ENCODE measurements at places on chromosomes 4 and X.

DNA sequence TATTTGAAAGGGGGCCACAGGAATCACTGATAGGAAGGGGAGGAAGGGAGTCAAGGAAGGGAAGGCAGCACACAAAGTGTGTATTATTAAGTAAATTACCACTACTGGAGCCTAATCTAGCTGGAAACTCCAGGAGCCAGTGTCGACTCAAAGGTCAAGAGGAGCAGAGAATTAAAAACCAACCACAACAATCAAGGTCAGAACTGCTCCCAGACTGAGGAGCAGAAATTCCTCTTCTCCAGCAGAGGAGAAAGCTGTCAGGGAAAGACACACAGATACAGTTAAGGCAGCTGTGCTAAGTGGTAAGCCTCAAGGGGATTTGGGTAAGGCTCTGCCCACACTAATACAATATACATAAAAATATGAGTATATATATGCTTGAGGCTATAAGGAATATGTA lies 87.5 kb upstream of the PTPN13 start:
- DNase-seq = no peak

DNA sequence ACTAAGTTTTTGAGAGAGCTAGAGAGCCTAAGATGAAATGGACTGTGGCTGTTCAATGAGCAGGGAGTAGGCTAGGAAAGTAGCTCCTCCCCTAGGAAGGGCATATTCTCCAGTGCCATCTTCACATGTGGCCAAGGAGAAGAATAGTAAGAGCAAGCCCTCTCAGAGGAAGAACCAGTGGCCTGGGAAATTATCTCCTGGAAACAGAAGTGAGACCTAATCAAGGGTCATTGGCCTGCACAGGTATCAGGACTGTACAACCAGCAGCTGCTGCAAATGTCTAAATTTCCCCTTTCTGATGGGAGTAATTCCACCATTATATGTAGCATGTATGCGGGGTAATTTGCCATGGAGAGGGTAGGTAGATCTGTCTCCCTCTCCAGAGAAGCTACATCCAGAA lies 334.8 kb upstream of the RASGEF1B start:
- no peak for DNase-seq

GRCh38 chrX:44874420-44875184 lies 1.6 kb downstream of the KDM6A start:
- peak; percentile 33 for DNase-seq

DNA sequence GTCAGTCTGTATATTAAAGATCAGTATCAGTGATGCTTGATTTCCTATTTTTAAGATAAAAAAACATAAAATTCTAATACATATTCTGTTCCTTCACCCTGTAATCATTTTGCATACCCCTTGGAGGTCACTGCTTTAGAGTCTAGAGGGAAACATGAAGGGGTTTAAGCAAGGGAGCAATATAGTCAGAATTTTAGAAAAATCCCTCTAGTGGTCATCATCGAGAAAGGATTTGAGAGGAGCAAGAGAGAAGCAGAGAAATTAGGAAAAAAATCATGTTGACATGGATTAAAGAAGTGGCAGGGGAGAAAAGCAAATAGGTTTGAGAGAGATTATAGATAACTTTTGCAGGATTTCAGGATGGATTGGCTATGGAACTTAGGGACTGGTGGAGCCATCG lies 11.1 kb downstream of the APEX2 start:
- no peak for DNase-seq

- peak; percentile 36 for DNase-seq
These were observed 126.9 kb upstream of the GPRIN3 start for GRCh38 chr4:89434364-89434988.

GRCh38 chr4:175824076-175824475 lies 12.0 kb upstream of the GPM6A start:
- no peak for DNase-seq

- DNase-seq = no peak
These were observed 382.2 kb upstream of the IGFBP7 start for GRCh38 chr4:57492251-57492878.

- no peak for DNase-seq
These were observed 1.4 kb downstream of the CPLX1 start for GRCh38 chr4:824461-825062.

DNA sequence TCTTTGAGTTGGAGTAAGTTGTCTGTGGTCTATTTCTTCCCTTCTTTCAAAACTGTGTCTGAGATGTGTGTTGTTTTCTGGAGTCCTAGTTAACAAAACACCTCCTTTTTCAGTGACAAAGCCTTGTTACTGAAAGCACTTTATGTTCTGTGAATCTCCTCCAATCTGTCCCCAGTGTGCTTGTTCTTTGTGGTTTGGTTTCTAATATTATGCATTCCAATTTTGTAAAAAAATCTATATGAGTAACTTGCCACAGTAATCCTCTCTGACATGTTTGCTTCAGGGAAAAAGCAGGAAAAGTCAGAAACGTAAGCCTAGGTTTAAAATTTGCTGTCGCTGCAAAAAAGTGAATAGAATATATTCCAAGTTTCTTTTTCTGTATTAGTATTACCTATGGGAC lies 12.4 kb downstream of the PRRG1 start:
- no peak for DNase-seq

DNA sequence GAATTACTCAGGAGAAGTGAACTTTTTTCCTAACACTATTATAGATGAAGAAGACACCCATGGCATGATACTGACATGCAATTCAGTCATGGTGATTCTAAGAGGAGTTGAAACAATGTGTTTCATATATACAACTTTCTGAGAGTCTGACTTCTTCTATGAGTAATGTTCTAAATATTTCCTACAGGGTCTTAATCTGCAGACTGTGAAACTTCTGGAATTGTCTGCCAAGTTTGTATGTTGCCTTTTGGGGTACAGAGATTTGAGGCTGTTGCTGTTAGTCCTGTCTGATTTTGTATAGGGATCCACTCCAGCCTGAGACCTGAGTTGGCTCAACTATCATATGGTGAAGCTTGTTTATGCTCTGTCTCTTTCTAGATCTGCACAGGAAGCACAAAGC lies 160.6 kb upstream of the GATB start:
- no peak for DNase-seq

GRCh38 chr4:105470766-105471165 lies 3.1 kb downstream of the PPA2 start:
- DNase-seq = no peak

- no peak for DNase-seq
These were observed 8.9 kb downstream of the JADE1 start for GRCh38 chr4:128818442-128818841.

DNA sequence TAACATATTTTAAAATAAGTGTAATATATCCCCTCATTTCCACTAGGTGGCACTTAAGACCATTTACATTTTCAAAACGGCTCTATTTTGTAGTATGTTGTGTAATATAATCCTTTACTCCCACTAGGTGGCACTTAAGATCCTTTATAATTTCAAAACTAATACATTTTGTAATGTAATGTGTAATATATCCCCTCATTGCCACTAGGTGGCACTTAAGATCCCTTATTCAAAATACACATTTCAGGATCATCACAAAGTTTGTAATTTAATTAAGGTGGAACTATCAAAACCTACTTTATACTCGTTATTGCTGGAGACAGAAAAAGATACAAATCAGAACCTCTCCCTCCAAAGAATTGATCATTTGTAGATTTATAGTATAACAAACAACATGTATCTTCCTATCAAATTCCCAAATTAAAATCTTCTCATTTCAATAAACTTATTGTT lies 132.5 kb downstream of the ARHGAP6 start:
- peak; percentile 43 for DNase-seq

GRCh38 chr4:87853108-87853507 lies 20.3 kb downstream of the MEPE start:
- peak; percentile 10 for DNase-seq

GRCh38 chr4:33959519-33959918 lies 2284.8 kb downstream of the ARAP2 start:
- no peak for DNase-seq

- no peak for DNase-seq
These were observed 575 bp downstream of the MAP7D2 start for GRCh38 chrX:20116087-20116576.

DNA sequence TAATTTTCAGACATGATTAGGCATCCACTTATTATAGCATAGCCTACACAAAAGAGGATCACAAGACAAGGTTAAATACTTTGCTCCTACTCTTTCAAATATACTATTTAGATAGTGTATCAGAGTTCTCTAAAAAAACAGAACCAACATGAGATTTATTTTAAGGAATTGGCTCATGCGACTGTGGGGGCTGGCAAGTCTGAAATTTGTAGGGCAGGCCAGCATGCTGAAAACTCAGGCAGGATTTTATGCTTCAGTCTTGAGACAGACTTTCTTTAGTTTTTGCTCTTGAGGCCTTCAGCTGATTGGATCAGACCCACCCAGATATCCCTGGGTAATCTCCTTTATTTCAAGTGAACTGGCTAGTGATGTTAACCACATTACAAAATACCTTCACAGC lies 169.5 kb downstream of the MAML3 start:
- no peak for DNase-seq

GRCh38 chr4:137310593-137311490 lies 221.5 kb downstream of the PCDH18 start:
- no peak for DNase-seq

GRCh38 chr4:182385897-182386296 lies 142.7 kb downstream of the TENM3 start:
- no peak for DNase-seq
